ENCODE measurements at places on chromosomes 5 and 9. TPM values are rescaled to one million over a fixed set of nuclear protein-coding genes. Genes with fewer than 3 reads are reported as not detected.

CYFIP2 gene
- total RNA-seq = 1.4 TPM

HMMR gene
- 53.2 TPM for total RNA-seq

ITGA2 gene
- total RNA-seq = 19.0 TPM

POU5F2 gene
- not detected for total RNA-seq

RNF183 gene
- not detected for total RNA-seq

PLAC8L1 gene
- not detected for total RNA-seq

CDKN2B gene
- total RNA-seq = 29.1 TPM

ORM2 gene
- not detected for total RNA-seq

CXCL14 gene
- total RNA-seq = 0.29 TPM

LHX3 gene
- total RNA-seq = not detected

PCAT7 gene
- total RNA-seq = under 0.01 TPM

ROR2 gene
- total RNA-seq = 24.1 TPM

IFNA13 gene
- not detected for total RNA-seq

RNF224 gene
- total RNA-seq = not detected

FOXI1 gene
- total RNA-seq = not detected

SPOUT1 gene
- total RNA-seq = 25.4 TPM

TIMD4 gene
- total RNA-seq = not detected

TRAF1 gene
- total RNA-seq = 3.9 TPM

KLF4 gene
- 1.2 TPM for total RNA-seq

PDE8B gene
- not detected for total RNA-seq

TMEM252 gene
- not detected for total RNA-seq

PCDHB2 gene
- 0.29 TPM for total RNA-seq

SLC22A4 gene
- total RNA-seq = 4.9 TPM

PCDHGB3 gene
- 0.71 TPM for total RNA-seq

KLF9 gene
- 43.0 TPM for total RNA-seq

KIF24 gene
- total RNA-seq = 2.9 TPM

CCDC69 gene
- total RNA-seq = 6.3 TPM

TLR4 gene
- total RNA-seq = 23.9 TPM

EQTN gene
- not detected for total RNA-seq

MLANA gene
- total RNA-seq = not detected

TGFBR1 gene
- 9.8 TPM for total RNA-seq

SLC34A3 gene
- total RNA-seq = not detected

C5orf58 gene
- not detected for total RNA-seq

OR13C8 gene
- total RNA-seq = not detected

GLT6D1 gene
- not detected for total RNA-seq

GPRIN1 gene
- total RNA-seq = 5.3 TPM

KIAA0825 gene
- total RNA-seq = 2.5 TPM

BTNL9 gene
- total RNA-seq = not detected

Measured in myometrial cell (primary cell).